Kidney epithelial cell (primary cell): ENCODE measurements at places on chromosomes 1 and 21.

- DNase-seq: no peak
Measured at GRCh38 chr1:244556263-244556662, 95.2 kb downstream of the CATSPERE start.

GRCh38 chr21:36489776-36490165 is 9.8 kb upstream of the CLDN14 start:
- no peak for DNase-seq

- no peak for DNase-seq
Measured at GRCh38 chr1:78009836-78010235, 5.1 kb downstream of the DNAJB4 start.

- DNase-seq: no peak
Measured at GRCh38 chr1:74830766-74831165, 97.8 kb downstream of the TYW3 start.

DNA sequence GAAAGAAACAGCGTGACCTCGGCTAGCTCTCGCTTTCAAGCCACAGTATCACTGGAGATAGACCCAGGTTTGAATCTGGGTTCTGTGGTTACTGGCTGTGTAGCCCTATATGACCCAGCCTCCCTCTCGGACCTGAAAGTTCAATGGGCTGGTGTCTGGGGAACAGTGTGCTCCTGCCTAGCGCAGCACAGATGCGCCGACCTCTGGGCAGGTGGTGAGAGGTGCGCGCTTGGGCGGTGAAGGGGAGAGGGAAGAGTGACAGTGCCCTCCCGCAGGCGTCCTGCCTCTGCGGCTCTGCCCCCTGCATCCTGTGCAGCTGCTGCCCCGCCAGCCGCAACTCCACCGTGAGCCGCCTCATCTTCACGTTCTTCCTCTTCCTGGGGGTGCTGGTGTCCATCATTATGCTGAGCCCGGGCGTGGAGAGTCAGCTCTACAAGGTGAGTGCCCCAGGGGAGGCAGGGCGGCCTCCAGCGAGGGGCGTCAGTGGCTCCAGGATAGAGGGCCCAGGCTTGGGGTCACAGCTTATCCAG is 10.5 kb downstream of the SERINC2 start:
- no peak for DNase-seq

GRCh38 chr1:9929431-9930385 is 13.5 kb downstream of the LZIC start:
- no peak for DNase-seq

GRCh38 chr1:112712701-112713128 is 2.4 kb downstream of the PPM1J start:
- no peak for DNase-seq

- DNase-seq: no peak
Measured at GRCh38 chr1:169298441-169298840, 69.2 kb downstream of the NME7 start.

GRCh38 chr21:35128536-35128935 is 79.4 kb upstream of the RUNX1 start:
- DNase-seq: no peak

DNA sequence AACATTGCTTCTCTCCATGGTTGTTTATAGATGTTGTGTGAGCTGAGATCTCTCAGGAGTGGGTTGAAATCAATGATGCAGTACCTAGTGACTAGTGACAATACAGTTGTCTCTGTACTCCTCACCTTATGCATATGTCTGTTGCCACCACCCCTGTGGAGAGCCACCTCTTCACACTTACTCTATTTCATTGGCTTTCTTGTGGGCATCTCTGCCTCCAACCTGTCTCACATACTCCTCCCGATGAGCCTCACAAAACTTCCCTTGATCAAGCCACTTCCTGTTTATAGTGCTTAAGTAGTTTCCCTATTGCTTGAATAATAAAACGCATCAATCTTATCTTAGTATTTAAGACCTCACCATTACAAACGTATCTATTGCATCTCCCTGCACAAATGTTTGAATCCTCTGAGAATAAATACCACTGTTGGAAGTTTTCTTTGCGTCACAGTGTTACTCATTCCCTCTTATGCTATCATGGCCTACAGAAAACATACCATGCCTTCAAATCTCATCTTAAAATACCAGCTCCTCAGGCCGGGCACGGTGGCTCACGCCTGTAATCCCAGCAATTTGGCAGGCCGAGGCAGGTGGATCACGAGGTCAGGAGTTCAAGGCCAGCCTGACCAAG is 54.7 kb upstream of the GREM2 start:
- DNase-seq: no peak

GRCh38 chr1:205983925-205984725 is 19.1 kb downstream of the RAB7B start:
- no peak for DNase-seq

DNA sequence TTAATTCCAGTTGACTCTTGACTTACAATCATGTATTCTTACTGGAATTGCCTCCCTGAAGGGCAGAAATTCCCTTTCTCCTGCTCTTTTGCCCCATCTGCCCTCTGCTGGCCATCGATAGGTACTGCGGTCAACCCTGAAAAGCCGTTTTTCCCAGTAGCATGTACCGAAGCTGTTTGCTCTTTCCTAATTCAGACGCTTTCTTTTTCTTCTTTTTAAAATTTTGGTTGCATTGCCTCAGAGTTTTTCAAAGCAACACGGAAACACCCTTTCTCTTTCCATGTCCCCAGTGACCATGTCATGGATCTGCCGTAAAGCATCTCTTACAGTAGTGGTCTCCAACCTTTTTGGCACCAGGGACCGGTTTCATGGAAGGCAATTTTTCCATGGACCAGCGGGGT is 164.2 kb upstream of the C1orf21 start:
- no peak for DNase-seq

GRCh38 chr1:30491831-30492230 is 231.6 kb downstream of the MATN1 start:
- DNase-seq: no peak
